ENCODE measurements at places on chromosomes 2 and 18.

DNA sequence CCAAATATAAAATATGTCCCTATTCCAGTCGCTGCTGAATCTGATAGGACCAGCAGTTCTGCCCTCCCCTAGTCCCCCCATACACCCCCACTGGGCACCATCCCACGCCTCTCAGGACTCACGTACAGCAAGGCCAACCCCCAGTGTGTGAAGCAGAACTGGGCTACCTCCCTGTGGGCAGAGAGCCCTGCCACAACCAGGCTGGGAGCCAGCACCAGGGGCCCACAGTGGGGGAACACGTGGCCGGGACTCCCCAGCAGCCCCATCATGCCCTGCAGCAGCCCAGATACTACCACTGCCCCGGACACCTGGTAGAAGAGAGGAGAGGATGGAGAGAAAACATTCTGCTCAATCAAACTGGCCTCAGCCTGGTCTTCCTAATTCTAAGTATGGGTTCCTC is 1.3 kb downstream of the SLC23A3 start:
- DNase-seq = no peak

DNA sequence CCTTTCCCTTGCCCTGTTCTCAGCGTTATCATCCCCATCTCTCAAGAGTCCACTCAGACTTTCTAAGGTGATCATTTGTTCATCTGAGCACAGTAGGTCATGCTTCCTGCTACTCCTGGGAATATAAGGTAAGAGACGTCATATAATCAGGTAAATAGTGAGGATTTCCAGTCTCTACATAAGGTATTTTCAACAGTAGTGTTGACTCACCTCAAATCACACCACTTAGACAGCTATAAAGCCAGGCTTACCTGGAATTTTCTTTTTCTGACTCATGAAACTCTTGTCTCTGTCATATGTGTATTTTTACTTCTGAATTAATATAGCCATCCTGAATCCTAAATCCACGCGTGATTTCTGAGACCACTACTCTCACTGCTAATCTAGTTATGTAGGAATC is 443.2 kb downstream of the ARHGAP15 start:
- DNase-seq = no peak

DNA sequence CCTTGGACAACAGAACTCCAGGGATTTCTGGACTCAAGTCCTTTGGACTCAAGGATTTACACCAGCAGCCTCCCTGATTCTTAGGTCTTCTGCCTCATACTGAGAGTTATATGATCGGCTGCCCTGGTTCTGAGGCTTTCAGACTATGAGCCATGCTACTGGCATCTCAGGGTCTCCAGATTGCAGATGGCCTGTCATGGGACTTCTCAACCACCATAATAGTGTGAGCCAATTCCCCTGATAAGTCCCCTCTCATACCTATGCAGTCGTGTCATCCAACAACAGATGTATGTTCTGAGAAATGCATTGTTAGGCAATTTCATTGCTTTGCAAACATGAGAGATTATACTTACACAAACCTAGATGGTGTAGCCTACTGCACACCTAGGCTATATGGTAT is 61.4 kb upstream of the MSTN start:
- DNase-seq = peak; percentile 82

DNA sequence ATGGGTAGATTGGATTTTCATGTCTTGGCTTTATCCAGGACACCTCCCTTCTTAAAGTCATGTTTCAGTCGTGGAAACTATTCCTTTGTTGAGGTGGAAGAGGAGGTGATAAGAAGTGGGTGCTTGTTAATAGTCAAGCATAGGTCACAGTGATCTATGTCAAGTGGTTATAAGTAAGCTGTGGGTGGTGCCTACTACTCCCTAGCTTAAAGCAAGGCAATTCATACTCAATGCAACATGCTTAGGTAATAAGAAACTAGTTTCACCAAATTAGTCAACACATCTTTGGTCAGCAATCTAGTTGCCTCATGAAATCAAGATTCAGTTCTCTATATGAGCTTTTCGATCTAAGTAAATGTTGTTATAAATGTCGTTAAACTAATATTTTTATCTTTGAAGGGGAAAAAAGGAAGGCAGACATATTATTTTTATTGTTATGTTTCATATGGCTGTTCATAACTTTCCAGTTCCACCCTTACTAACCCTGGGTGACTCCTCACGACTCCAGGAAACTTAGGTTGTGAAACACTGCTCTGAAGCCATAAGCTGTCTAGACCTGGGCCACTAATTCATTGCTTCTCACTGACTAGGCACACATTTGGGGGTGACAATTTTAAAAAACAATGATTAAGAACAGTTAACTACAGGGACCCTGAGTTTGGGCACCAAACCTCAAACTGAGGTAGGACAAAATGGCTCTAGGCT is 5.8 kb upstream of the ABCB11 start:
- DNase-seq = no peak

- no peak for DNase-seq
Measured at GRCh38 chr18:29586210-29586609, 1409.3 kb upstream of the CDH2 start.

DNA sequence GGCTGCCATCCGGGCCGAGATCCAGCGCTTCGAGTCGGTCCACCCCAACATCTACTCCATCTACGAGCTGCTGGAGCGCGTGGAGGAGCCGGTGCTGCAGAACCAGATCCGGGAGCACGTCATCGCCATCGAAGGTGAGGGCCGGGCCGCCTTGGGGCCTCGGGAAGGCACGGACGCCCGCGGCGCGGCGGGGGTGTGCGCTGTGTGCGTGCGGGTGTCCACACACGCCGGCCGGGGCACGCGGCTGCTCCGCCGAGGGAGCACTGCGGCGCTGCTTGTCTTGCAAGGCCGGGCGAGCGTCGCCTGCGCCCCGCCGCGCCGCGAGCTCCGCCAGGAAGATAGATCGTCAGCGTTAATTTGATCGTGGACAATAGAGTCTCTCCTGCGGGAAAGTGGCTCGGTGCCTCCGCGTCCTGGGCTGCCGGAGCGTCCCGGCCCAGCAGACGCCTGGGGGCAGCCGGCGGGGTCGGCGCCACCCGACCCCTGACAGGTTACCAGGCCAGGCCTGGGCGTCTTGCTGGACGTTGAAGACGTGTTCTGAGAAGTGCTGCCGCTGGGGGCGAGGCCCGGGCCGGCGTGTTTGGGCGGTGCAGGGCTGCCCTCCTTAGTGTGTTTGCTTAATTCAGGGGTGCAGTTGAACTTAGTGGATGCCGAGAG is 1.0 kb downstream of the AGAP1 start:
- peak; percentile 56 for DNase-seq

GRCh38 chr2:238069021-238069709 is 8.4 kb downstream of the SCLY start:
- no peak for DNase-seq

- DNase-seq = no peak
Measured at GRCh38 chr2:138626148-138626547, 124.6 kb downstream of the SPOPL start.

DNA sequence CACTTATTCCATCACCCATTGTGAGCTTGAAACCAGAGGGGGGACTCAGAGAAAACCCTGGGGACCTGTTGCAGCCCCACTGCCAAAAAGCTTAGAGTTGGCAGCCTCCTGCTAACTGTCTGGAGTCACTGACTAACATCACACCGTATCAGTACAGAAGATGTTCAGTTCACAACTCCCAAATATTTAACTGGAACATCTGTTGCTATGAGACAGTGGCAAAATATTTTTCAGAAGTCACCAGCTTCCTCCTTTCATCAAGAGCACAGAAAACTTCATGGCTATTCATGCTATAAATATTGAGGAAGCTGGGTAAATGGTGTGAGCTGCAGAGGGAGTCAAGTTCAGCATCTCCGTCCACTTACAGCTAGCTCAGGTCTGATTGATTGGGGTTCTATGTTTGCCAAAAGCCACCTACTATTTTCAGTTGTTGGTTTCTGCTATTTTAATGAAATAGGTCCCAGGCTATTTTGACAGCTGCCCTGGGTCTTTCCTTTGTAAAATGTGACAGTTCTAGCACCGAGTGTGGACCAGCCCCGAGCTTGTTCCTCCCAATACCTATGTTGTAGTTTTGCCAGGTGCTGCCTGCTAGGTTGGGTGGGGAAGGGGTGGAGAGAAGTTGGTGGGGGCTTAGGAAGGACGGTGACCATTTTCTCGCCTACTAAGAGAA is 9.8 kb downstream of the TUBB6 start:
- DNase-seq = peak; percentile 82

All from choroid plexus epithelial cell (primary cell).